ENCODE measurements at places on chromosomes 11 and 22. TPM values are rescaled to one million over a fixed set of nuclear protein-coding genes. Genes with fewer than 3 reads are reported as not detected.

ADM2 gene
- 11.7 TPM for total RNA-seq

- ATAC-seq = no peak
These were observed 17.5 kb downstream of the DDI1 start for GRCh38 chr11:104053743-104054478.

DNA sequence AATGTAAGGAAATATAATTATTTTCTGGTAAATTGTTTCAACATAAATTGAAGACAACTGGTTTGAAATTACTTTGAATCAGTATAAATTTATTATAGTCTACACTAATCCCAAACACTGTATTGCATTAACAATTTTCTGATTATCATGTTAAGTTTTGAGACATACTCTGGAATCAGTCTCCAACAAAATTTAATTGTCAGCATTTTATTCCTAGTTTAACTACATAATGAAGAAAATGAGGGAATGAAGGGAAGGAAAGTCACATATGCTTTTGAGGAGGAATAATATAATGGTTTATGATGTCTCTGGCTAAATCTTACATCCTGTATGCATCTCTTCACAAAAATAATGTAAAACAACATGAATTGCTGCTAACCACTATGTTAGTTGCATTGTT, 14.2 kb downstream of the OR52E1 start:
- no peak for ATAC-seq

GRCh38 chr22:36863281-36863680, 2.5 kb downstream of the NCF4 start:
- ATAC-seq = no peak

GLYATL1 gene
- 0.44 TPM for total RNA-seq

FAM180B gene
- total RNA-seq = not detected

OR6A2 gene
- 0.08 TPM for total RNA-seq

SEPTIN3 gene
- total RNA-seq = 0.24 TPM

WNT7B gene
- total RNA-seq = 8.4 TPM

DNA sequence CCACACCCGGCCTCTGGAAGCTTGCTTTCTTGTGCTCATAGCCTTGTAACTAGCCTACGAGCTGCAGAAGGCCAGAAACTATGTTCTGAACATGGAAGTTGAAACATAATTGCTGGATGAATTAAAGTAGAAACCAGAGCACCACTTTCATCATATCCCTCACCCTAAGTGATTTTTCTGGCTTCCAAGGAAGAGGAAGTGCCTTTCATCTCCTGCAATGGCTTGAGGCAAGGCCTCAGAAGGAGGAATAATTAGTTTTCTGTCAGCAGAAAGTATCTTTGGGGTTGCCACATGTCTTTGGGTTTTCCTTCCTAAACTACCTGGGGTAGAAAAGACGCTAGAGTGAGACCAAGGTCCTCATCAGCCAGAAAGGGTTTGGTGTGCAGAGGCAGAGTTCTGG, 14.5 kb downstream of the RPL27A start:
- no peak for ATAC-seq

DNA sequence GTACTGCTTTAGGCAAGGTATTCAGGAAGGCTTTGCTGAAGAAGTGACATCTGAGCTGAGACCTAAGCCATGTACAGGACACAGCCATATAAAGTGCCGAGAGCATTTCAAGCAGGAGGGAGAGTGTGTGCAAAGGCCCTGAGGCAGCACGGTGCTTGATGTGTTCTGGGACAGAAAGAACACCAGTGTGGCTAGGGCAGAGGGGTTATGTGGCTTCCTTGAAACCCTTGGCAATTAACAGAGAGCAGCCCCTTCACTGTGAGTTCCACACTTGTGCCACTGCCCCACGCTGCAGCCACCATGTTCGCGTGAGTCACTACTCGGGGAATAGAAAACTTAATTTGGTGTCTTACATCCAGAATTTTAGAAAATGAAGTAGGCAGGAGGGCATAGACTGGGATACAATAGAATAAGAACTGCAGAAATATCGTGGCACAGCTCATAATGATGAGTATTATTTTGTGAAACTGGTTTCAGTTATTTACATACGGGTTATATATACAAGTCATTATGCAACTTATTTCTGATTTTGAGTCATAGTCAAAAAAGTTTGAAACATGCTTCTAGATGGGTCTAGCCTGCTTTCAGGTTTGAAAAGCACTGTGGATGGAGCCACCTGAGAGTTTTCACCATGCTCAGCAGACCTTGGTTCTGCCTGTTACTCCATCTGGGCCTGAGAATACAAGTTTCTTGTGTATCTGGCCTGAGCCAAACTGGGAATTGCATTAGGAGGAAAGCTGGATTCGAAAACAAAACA, 11.8 kb downstream of the IL10RA start:
- no peak for ATAC-seq

- ATAC-seq = no peak
These were observed 377.6 kb downstream of the CADM1 start for GRCh38 chr11:115126515-115127208.

PNPLA3 gene
- total RNA-seq = 1.3 TPM

CCDC89 gene
- 0.12 TPM for total RNA-seq

DNA sequence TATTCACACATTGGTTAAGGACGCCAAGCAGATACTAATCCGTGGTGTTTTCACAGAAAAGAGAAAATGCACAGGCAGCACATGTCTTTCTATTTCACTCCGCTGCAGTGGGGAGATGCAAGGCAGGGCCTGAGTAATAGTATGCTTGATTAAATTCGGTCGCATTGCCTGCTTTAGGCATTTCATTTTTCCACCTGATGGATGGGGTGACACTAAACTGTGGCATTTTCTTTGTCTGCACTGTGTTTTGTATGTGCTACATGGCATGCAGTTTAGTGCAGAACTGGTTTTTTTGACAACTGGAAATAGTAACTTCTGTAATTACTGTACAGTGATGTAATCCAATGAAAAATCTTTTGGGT, 94.9 kb downstream of the SLC17A6 start:
- ATAC-seq = peak; percentile 64

DNA sequence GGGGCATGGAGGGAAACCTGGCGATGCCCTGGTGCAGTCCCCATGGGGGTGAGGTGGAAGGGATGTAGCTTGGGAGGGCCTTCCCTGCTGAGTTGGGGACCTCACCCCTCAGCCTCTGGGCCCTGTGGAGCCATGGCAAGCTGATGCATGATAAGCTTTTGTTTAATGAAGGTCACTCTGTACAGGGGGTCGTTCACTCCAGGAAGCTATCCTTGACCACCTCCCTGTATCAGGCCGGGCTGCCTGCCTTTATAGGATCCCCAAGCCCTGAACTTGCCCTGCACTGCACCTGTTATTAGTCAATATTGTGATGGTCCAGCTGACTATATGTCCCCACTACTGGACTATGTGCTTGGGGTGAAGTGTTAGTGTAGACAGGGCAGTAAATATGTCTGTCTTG, 49.7 kb upstream of the MYEOV start:
- no peak for ATAC-seq

DNA sequence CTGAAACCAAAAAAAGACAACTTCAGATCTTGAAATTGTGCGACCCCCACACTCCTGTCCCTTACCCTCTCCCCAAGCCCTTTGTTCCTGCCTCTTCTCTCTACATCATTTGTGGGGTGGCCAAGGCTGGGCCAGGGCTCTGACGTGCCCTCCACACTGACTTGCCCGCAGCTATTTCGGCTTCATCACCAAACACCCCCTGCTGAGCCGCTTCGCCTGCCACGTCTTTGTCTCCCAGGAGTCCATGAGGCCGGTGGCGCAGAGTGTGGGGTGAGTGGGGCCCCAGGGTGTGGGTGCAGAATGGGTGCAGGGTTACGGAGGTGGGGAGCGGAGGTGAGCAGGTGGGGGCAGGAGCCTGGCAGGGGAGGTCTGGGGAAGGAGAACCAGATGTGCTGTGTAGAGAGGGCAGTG, 9.5 kb downstream of the MAPK8IP2 start:
- ATAC-seq = no peak

- ATAC-seq = peak; percentile 84
These were observed 12.5 kb upstream of the TMPRSS6 start for GRCh38 chr22:37121887-37122591.

- ATAC-seq = no peak
These were observed 25.4 kb downstream of the OSBPL5 start for GRCh38 chr11:3139481-3140290.

GRCh38 chr11:102709201-102709945, 3.8 kb upstream of the MMP27 start:
- ATAC-seq = no peak

CBL gene
- 11.0 TPM for total RNA-seq

TKFC gene
- 46.0 TPM for total RNA-seq

CD3E gene
- total RNA-seq = 1.2 TPM

GRCh38 chr11:62612366-62613290, at the start of the genes EML3 and ROM1:
Gene EML3, minus strand, starts transcription at chr11:62612775. Its CDS starts 318 bp downstream, at chr11:62612457.
Gene ROM1, plus strand, starts transcription at chr11:62613257. Its CDS starts 25 bp downstream, at chr11:62613282.
- ATAC-seq = peak; percentile 71

DNA sequence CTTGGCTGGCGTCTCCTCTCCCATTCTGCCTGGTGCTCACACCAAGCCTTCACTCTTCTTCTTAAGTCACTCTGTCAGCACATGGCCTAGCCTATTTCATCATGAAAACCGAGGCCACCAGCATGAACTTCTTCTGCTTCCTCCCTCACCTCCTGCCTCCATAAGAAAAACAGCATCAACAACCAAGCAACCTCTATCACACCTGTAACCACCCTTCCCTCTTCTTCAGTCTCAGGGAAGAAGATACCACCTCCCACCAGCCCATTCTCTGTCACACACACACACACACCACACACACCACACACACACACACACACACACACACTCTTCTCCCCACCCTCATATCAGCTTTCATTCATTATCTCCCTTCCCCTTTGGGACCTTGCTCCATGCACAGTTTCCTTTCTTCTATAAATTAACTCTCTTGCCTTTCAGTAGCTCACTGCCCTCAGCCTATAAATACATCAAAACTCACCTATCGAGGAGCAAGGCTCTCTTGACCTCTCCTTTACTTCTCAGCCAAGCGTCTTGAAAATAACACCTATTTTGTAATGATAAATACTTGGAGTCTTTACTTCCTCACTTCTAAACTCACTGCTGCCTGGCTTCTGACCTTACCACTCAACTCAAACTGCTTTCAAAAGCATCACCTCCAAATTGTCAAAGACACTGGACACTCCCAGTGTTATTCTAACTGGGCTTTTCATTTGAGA, 36.6 kb downstream of the SC5D start:
- no peak for ATAC-seq

OR2D2 gene
- 0.20 TPM for total RNA-seq

DNA sequence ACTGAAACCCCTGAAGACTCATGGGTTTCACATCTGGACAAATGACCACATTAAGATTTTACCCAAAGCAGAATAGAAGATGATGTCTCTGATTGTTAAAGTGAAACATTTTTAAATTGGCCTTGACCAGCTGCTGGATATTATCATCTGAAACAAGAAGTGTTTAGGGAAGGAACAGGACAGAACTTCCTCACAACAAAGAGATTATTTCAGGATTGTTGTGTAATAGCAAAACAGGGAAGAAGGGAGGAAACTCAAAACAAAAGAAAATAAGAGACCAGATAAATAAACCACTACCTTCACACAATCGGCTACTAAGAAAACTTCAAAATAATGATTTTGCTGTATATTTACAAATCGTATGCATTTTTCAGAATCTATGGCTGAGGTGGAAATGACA, 319.2 kb upstream of the API5 start:
- ATAC-seq = no peak

GRCh38 chr11:413120-414081, 1.4 kb downstream of the SIGIRR start:
- no peak for ATAC-seq

DNA sequence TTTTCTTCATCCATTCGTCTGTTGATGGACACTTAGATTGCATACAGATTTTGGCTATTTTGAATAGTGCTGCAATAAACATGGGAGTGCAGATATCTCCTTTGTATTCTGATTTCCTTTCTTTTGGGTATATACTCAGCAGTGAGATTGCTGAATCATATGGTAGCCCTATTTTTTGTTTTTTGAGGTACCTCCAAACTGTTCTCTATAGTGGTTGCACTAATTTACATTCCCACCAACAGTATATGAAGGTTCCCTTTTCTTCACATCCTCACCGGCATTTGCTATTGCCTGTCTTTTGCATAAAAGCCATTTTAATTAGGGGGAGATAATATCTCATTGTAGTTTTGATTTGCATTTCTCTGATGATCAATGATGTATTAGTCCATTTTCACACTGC, 96.1 kb downstream of the PRR5L start:
- no peak for ATAC-seq

- peak; percentile 92 for ATAC-seq
These were observed 14.7 kb downstream of the GATD1 start for GRCh38 chr11:762421-763072.

DNA sequence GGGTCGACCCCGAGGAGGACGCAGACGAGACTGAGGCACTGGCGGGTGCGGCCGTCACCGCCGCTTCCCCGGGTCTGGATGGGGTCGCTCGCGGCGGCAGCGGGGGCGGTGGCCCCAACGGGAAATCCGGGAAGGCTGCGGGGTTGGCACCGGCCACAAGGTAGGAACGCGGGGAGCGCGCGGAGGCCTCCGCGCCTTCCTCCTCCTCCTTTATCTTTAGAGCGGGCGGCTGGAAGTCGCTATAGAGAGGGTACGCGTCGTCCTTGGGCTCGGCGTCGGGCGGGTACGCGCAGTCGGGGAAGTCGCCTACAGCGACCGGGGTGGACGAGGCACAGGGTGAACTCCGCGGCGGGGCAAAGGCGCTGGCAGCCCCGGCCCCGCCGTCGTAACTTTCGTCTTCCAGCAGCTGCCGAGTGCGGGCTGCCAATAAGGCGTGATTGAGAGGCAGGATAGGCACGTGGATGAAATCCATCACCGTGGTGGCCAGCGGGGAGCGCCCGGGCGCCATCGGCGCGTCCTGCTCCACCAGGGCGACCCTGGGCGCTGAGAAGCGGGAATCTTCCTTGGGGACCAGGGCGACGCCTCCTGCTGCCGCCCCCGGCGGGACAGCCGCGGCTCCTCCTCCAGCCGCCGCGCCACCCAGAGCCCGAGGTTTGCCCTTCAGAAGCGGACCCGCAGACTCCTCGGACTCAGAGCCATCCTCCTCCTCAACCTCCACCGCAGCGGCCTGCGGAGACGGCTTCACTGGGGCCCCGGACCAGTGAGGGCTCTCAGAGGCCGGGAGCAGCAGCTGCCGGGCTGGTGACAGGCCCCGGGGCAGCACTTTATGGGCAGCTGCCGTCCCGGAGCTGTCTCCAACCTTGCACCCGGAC, 1.7 kb downstream of the PGR start:
- no peak for ATAC-seq

GRCh38 chr22:50628543-50629134, 687 bp upstream of the ARSA start:
- ATAC-seq = peak; percentile 35

BTG4 gene
- not detected for total RNA-seq

Data from esophagus mucosa (tissue), 1 donor.